Activated CD4-positive, alpha-beta T cell treated with anti-CD3 and anti-CD28 coated beads for 24 hours (primary cell): ENCODE measurements at places on chromosomes 12 and 14.

DNA sequence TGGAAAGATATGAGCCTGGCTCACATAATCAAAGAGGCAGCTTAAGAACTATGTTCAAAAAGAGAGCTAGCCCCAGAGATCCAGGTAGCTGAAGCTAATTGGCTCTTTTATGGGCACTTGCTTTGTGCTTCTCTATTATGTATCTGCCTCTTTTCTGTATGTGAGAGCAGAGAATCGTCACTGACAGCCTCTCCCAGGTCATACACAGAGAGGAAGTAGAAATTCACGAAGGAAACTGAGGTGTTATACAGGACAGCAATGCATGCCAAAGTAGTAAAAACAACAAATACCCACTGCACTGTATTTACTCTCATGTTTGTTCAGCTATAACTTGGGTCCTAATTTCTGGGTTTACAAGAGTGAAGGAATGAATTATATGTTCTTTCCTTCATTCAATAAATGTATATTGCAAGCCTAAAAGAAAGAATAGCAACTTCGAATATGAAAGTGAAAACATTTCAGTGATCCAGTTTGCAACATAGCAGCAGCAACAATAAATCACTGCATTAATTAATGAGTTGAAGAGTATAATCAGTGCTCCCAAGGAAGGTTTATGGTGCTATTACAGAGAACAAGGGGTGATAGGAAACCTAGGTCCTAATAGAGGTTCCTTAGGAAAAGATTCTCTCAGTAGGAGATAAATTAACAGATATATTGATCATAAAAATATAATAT lies 47.1 kb upstream of the ATXN7L3B start:
- no peak for DNase-seq

GRCh38 chr12:18320976-18321375 lies 59.7 kb downstream of the PIK3C2G start:
- no peak for DNase-seq

- no peak for DNase-seq
Measured at GRCh38 chr12:118398940-118399339, 22.6 kb downstream of the SUDS3 start.

DNA sequence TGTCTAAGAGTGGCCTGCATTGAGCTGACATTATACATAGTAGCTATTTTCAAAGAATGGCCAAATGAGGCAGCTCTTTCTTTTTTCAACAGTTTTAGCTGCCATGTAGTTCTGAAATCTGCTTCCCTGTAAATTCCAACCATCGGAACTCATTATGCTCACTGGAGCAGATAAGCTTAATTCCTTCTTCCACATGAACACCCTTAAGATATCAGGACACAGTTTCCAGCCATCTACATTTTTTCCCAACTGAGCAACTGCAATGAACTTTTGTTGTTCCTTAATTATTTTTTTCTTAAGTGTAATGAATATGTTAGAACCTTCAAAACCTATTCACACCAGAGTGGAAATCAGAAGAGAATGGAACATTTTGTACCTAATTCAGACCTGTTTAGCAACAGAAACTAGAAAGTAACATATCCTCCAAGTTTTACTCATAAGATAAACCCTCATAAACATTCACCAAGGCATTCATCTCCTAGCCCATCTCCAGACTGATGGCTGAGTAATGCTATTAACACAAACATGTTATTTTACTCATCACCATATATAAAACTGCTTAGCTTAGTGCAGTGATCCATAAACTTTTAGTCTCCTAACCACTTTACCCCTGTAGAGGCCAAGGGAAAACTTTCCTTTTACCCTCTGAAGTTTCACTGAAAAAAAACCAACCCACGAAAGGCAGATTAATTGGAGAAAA lies 296.1 kb upstream of the SYT1 start:
- no peak for DNase-seq

GRCh38 chr14:105866841-105867321 lies 340.5 kb downstream of the TMEM121 start:
- no peak for DNase-seq

- no peak for DNase-seq
Measured at GRCh38 chr12:129351481-129351880, 498.2 kb downstream of the GLT1D1 start.

DNA sequence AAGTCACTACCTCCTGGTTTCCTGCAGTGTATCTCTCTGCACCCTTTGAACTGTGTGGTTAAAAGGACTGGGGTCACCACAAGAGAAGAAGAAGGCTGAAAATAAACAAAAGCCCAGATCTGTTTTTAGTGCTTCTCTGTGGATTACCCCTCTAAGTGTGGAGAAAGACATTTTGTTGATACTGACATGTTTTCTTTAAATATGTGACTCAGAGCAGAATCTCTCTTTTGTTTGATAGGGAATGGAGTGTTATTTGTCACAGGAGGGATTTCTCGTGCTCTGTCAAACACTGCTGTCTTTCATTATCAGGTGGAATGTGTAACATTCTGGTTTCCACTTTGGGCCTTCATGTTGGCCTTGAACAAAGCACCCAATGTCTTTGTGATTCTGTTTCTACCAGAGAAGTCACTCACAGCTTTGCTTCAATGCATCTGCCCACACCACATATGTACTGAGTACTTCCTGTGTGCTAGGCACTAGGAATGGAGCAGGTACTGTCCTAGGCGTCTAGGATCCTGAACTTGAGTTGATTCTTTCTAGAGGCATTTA lies 82.1 kb downstream of the PLXNC1 start:
- DNase-seq: no peak

- no peak for DNase-seq
Measured at GRCh38 chr14:100673807-100674154, 52.9 kb upstream of the DLK1 start.

DNA sequence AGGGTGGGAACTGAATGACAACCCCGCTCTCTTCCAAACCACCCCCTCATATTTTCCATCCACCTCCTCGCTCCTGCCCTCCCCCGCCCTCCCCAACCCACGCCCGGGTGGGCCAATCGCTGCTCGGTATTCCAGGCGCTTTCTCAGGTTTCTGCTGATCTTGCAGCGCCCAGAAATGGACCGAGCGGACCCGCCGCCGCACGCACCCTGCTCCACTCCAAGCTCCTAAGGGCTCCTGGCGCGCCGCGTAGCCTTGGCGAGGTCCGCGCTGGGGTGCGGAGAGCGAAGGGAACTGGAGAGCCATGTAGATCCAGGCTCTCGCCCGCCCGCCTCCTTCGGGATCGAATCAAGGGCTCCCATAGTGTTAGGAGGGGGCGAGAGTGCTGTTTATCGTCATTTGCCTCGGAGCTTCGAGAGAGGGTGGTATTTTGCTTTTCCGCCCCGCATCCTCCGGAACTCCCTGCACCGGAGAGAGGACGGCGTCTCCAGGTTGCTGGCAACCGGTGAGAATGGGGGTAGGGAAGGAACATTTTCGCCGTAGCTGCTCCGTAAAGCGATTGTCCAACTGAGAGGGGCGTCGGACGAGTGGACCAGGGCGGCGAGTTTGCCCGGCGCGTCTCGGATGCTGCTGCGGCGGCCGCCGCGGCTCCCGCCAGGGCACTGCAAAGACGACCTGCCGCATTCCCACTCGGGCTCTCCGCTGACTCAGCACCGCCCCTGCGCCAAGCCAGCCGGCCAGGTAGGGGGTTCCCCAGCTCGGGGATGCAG lies at the start of gene KCNA1:
TSS of gene KCNA1 (plus strand) at position 172 of the 768 bp plus-strand sequence. CDS start 1,474 bp downstream, outside the sequence.
- no peak for DNase-seq

- no peak for DNase-seq
Measured at GRCh38 chr14:31194095-31194494, 13.5 kb downstream of the HECTD1 start.

DNA sequence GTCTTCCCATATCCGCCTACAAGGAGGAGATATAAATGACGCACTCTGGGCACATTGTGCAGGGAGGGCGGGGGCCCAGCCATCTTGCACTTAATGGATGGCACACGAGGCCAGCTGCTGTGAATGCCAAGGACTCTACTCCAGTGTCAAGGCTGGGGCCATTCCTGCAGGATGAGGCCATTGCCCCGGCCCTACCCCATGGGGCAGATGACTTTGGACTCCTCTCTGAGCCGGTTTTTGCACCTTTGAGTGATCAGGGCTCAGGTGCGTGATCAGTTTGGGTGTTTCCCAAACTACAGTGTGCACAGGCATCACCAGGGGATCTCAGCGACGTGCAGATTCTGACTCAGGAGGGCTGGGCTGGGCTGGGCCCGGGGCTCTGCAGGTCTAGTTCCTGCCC lies 16.1 kb downstream of the MMAB start:
- no peak for DNase-seq

GRCh38 chr12:49288922-49289555 lies 5.9 kb upstream of the PRPH start:
- DNase-seq: no peak

- no peak for DNase-seq
Measured at GRCh38 chr12:113935459-113935858, 30.7 kb downstream of the RBM19 start.

DNA sequence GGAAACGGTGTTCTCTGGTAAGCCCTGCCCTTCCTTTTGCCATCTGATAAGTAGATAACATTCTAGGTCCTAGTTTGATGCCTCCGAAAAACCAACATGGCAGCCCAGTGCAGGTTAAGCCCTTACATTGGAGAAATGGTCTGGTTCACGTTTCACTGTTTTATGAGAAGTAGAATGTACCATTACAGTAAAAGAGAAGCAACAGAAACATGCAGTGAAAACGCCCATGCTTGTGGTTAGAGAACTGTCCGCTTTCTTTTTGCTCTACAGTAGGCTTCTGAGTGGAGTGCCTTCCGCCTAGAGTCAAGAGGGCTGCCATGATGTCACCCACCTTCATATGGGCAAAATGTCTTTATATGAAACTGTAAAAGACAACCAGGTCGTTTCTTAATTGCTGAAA lies 190.4 kb upstream of the BCL2L14 start:
- DNase-seq: no peak

- no peak for DNase-seq
Measured at GRCh38 chr14:55192054-55192621, 753 bp upstream of the DLGAP5 start.

DNA sequence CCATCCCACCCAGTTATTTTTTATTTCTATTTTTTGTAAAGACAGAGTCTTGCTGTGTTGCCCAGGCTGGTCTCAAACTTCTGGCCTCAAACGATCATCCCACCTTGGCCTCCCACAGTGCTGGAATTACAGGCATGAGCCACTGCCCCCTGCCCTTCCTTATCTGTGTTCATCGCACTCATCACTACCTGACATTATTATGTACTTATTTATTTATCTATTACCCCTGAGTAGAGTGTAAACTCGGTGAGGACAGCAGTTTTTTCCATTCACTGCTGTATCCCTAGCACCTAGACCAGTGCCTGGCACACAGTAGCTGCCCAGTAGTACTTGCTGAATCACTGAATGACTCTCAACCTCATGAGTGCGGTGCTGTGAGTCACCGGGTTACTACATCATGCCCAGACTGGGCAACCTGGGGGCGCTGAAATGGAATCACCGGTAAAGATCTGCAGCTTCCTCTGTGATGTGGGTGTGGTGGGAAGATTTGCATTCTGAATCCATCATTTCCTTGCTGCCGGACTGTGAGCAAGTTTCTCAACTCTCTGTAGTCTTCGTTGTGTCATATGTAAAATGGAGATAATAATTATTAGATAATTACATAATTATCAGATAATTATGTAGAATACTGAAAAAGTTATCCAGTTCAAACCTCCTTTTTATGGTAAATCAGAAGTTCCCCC lies 81.9 kb upstream of the USP44 start:
- DNase-seq: no peak

- DNase-seq: no peak
Measured at GRCh38 chr12:63808631-63809030, 28.9 kb downstream of the RXYLT1 start.

DNA sequence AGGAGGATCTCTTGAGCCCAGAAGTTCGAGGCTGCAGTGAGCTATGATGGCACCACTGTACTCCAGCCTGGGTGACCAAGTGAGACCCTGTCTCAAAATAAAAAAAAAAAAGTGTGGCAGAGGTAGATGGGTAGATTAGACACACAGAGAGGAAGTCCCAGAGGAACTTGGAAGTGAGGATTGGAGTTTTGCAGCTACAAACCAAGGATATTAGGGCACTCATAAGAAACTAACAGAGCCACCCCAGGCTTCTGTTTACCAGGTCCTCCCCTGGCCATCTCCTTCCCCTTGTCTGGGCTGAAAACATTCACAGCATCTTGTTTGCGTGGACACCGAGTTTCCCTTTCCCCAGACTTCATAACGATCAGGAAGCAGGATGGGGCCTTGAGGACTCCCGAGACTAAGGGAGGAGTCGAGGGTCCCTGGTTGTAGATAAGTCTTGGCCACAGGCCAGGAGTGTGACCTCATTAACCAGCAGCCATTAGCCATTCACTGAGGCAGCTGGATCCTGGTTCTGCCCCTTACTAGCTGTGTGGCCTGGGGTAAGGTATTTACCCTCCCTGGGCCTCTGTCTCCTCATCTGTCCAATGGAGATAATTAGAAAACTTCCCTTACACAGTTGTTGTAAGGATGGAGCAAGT lies 2.1 kb downstream of the MAP1LC3B2 start:
- no peak for DNase-seq

DNA sequence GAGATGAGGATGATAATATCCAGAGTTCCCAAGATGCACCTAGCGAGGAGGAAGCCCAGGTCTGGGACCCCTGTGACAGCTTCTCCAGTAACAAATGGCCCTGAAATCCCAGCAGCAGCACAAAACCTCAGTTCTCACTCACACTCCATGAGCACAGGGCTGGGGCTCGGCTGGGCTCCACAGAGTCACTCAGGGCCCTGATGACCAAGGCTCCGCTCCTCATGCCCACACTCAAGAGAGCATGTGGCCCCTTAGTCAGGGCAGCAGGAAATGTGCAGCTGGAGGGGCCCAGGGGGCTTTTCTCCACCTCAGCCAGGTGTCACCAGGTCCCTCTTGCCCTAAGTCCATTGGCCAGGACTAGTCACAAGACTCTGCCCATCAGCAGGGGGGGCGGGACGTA lies 242.7 kb upstream of the SFSWAP start:
- no peak for DNase-seq

DNA sequence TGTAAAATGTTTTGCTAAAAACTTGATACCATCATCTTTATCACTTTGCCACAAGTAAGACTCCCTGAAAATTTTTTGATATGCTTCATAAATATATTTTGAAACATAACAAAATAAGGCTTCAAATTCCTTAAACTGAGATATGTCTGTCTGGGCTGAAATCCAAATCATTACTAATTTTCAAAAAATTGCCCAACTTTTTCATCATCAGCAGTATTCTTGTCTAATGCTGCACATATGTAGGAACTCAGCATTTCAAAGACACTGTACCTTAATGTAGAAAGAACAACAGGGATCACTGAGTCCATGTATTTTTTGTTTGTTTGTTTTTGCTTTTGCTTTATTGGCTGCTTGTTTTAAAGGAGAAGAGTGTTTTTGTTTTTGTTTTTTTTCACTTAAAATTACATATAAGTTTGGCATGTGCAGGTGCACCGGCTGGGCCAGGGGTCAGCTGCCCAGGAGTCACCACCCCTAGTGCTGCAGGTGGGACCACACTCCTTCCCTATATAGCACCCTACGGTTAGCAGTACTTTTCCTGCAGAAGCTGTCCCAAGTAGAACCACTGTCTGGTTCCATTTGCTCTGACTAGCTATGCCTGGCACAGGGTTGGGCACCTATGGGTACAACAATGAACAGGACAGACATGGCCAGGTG lies 231.2 kb downstream of the PIK3C2G start:
- no peak for DNase-seq
